Activated CD4-positive, CD25-positive, alpha-beta regulatory T cell treated with anti-CD3 and anti-CD28 coated beads, Interleukin-2, amount 50 U/mL, for 16 hours (primary cell): ENCODE measurements at places on chromosomes 3 and 15.

- DNase-seq: no peak
Observed at GRCh38 chr3:13879946-13880810, at the start of gene WNT7A. Gene WNT7A (minus strand): TSS chr3:13880071. CDS start chr3:13879816, 255 bp downstream.

- no peak for DNase-seq
Observed at GRCh38 chr15:101083336-101084045, 164.3 kb downstream of the LRRK1 start.

DNA sequence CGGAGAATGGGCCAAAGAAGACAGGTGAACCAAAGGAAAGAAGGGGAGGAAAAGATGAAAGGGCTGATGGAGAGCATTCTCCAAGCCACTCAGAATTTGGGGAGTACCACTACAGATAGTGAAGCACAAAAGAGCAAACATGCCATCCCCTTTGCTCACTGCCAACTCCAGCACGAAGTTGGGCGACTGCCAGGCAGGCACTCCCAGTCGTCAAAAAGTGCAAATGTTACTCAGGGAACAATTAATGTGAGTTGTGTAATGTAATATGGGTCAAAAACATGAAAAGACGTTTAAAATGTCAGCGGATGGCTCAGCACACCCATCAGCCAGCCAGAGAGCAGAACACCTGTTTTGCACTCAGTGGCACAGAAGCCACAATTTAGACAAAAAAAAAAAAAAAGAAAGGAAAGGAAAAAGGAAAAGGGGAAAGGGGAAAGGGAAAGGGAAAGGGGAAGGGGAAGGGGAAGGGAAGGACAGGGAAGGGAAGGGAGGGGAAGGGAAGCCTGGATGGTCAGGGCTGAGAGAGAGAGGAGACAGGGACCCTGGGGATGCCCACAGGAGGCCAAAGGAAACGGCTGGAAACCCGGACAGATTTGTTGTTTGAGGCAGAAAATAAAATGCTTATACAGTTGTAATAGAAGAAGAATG lies 82.7 kb downstream of the COL8A1 start:
- no peak for DNase-seq

DNA sequence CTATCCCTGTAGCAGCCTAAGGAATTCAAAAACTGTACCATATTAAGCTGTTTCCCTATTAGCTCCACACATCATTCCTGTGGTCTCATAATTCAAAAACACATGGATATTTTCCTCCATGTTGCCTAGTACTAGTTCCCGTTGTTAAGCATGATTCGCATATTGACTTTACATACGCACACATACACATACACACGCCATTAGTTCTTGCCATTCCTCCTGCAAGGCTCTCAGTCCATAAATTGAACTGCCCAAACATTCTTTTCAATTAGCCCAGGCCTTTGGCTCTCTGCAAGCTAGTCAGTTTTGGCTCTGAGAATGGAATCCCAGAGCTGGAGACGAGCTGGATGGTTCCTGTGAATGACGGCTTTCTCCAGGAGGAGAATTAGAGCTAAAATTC lies 57.2 kb upstream of the RAD18 start:
- DNase-seq: no peak

DNA sequence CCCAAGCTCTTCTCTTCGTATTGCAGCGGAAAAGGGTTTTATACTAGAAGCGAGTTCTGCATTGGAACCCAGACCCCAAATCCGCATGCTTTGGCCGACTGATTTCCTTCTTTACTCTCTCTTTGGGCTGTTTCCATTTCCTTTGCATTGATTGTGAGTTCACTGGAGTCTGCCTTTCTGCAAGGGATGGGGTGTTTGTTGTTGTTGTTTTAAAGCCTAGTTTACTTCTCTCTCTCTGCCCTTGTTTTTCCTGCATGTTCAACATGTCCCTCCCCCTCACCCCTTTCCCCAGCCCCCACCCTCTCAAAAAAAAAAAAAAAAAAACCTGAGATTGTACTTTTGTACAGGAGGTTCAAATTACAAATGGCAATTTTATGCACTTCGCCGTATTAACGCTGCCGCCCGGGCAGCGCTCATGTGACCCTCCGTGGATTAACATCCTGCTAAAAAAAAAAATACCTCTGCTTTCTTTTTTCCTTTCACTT lies 2.2 kb downstream of the NR2F2 start:
- DNase-seq: no peak

DNA sequence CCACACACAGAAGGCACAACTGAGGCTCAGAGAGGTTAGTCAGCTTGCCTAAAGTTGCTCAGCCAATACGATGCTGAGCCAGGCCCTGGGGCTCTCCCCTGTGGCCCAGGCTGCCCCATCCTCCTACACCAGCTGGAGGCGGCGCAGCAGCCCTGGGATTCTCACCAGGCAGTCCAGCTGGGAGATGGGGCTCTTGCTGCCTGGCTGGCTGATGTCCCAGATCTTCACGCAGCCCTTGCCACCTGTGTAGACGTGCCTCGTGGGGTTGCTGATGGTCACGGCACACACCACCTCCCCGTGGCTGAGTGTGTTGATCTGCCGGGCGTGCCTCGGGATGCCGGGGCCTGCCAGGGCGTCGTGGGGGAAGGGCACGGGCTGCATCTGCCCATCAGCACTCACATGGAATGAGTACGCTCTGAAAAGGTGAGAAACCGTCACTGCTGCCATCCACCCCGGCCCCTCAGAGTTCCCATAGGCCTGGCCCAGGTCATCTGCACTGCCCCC lies 42.8 kb downstream of the TLE3 start:
- DNase-seq: no peak

DNA sequence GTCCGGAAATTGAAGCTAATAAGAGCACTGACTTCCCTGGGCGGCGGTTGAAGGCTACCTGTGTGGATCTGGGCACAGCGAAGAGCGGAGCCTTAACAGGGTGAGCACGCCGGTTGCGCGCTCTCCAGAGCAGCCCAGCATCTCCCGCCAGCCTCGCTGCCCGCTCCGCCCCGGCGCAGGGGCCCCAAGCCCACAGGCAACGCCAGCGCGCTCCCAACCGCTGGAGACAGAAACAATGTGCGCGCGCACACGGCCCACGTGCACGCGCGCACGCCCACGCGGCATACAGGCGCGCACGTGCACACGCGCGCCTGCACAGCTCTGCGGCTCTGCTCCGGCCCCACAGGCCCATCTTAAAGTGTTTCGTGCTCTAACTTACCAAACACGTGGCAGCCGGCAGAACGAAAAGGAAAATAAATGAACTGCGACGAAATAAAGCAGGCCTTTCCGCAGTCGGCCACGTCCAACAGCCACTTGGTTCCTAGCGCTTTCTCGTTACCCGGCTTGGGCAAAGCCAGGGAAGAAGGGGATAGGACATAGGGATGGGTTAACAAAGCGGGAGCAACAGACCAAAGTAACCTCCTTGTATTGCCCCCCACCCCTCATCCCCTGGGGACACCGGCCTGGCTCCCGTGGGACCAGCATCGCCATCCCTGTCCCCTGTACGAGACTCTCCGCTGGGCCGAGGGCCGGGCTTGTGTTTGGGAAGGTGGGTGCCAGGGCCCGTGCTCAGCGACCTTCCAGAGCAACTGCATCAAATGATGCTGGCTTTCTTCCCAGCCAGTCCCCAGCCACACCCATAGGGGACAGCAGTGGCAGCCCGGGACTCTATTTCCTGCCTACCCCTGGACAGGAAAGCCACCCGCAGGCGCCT lies 203.7 kb downstream of the ABHD5 start:
- no peak for DNase-seq

DNA sequence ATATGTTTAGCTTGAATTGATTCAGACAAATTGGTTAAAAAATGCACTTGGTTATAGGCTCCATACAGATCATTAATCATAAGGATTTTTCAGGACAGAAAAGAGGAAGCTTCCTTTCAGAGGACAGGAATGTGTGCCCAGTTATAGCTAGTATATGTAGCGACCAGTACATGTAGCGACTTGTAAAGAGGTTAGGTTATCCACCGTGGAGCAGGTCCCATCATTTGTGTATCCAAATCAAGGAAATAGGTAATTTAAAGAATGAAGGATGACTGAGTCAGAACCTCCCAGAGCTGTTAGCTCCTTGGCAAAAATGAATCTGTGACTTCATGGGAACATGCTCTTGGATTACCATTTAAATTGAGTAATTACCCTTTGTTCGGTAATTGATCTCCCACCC lies 15.8 kb upstream of the P2RY12 start:
- no peak for DNase-seq

DNA sequence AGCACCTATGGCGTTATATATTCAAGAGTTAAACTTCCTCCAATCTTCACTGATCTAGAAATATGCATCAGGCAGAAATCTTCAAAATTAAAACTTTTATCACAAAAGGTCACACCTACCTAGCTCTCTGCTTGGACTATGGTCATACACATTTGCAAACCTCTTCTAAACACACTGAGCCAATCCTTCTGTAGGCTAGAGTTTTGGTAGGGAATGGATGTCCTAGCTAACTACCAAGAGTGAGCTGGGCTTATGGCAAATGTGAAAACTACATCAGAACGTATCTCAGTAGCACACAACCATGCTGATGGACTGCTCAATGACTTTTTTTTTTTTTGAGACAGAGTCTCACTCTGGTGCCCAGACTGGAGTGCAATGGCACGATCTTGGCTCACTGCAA lies 29.6 kb downstream of the SETD2 start:
- DNase-seq: no peak

GRCh38 chr3:107907996-107908395 lies 182.8 kb downstream of the CD47 start:
- DNase-seq: no peak

DNA sequence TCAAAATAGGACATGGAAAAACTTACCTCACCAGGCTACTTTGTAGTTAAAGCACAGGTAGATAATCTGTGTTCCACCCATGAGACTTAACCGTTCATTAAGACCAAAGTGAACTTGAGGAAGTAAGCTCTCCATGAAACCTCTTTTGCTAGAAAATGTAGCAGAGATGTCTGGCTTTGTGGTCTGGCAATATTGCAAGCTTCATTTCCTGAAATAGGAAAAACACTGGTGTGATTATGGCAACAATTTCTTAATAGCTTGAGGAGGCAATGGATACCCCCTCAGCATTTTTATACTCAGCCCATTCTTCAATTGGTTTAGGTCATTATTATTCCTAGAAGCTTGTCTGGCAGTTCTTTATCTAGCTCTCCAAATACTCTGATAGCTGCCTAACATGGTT lies 957.3 kb downstream of the IGSF11 start:
- no peak for DNase-seq

DNA sequence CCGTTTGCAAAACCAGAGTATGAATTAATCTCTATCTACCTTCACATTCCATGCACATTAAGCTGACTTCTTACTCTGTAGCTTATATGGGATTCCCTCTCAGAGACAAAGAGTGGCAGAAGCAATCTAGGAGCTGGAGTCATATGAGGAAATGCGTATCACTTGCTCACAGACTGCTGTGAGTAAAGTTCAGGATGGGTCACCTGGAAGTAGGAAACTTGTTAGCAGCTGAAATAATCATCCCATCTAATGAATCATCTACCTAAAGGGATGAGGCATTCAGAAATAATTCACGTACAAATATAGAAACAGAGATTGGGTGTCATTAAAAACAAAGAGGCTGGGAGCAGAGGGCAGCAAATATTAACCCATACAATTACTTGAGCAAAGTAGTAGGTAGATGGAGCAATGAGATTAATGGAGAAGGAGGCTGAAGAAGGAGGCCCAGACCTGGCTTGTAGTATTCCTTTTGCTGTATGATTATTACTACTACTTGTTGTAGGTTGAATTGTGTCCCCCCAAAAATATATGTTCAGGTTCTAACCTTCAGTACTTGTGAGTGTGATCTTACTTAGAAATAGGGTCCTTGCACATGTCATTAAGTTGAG lies 866.3 kb downstream of the ROBO2 start:
- no peak for DNase-seq

DNA sequence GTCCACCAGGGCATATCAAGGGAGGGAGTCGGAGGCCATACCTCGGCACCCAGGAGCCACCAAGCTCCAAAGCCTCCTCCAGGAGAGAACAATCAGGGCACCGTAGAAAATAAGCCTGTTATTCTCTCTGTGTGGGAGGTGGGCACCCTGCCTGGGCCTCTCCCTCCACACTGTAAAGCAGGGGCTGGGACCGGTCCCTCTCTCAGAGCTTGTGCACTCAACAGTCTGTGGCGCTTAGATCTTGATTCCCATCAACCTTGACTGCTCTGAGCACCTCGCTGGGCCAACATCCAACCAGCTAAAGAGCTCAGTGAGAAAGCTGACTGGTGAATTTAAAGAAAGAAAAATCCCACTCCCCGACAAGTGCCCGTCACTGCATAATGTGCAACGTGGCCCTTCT lies 53.0 kb downstream of the PCSK6 start:
- DNase-seq: no peak

DNA sequence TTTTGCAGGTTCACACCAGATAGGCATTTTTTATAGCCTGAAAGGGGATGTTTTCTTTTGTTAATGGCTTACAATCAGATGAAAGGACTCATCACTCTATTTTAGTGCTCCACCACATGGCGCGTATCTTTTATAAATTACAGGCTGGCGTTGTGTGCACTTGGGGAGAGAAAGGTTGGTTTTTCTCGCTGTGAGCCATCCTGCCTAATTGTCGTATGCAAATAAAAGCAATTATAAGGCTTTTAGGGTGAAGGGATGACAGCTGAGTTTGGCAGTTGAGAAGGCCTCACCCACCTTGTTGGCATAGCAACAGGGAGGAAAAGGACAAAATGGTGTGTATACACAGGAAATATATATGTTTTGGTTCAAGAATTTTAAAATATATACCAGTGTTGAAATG lies 268.0 kb downstream of the NR2F2 start:
- DNase-seq: no peak

DNA sequence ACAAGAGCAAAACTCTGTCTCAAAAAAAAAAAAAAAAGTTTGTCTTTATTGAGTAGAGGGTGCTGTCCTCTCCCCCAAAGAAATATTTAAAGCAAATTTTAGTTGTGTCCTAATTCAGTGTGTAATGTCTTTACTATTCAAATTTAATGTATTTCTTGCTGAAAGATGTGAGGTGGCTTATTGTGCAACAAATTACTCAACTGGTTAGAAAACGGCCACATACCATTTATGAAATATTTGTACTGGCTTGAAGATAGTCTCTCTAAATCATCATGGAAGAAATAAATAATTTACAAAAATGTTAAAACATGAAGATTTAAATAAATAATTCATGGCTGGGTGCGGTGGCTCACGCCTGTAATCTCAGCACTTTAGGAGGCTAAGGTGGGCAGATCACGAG lies 63.0 kb downstream of the SLTM start:
- DNase-seq: no peak

DNA sequence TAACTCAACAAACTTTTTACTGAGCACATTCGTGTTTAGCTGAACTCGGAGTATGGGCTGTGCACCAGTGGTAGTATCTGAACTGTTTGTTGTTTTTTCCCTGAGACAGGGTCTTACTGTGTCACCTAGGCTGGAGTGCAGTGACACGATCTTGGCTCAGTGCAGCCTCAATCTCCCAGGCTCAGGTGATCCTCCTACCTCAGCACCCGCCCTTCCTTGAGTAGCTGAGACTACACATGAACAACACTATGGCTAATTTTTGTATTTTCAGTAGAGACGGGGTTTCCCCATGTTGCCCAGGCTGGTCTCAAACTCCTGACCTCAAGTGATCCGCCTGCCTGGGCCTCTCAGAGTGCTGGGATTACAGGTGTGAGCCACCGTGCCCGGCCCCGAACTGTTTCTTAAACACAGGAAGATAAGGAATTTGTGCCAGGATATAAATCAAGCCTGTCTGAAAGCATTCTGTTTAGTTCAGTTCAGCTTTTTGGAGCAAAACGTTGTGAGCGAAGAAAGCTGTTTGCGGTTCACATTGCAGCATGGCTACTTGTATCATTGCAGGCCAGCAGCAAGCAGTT lies 40.4 kb upstream of the SKOR1 start:
- DNase-seq: no peak

- DNase-seq: no peak
Observed at GRCh38 chr15:80709542-80709941, 14.4 kb downstream of the ABHD17C start.
